ENCODE measurements at places on chromosomes 16 and 17. TPM values are rescaled to one million over a fixed set of nuclear protein-coding genes. Genes with fewer than 3 reads are reported as not detected.

Gene C17orf113
- 0.32 TPM for total RNA-seq

Gene TBC1D3K
- not detected for total RNA-seq

GRCh38 chr17:68020409-68020756, 15.2 kb upstream of the KPNA2 start:
- DNase-seq = no peak

GRCh38 chr17:46883871-46884520, 32.6 kb downstream of the WNT9B start:
- no peak for DNase-seq

Measured in fibroblast of villous mesenchyme (primary cell).